AG08395 (cell line): ENCODE measurements at places on chromosomes 3 and 15.

GRCh38 chr15:73867956-73868355, 5.4 kb upstream of the TBC1D21 start:
- no peak for DNase-seq

DNA sequence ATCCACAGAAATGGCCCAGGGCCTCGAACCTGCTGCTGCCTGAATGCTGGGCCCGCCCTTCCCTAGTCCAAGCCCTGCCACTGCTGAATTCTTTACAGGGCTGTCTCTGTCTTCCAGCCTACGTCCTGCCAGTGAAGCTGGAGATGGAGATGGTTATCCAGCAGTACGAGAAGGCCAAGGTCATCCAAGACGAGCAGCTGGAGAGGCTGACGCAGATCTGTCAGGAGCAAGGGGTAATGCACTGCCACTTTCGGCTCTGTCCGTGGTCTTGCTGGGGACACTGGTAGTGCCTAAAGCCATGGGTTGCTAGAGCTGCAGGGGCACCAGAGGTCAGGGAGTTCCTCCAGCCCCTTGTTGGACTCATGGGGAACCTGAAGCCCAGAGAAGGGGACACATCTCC, 115.7 kb downstream of the TMEM266 start:
- no peak for DNase-seq

- DNase-seq, result no peak
These were observed 481 bp upstream of the ECE2 start for GRCh38 chr3:184275381-184275701.

GRCh38 chr15:32829436-32829835, 111.6 kb downstream of the GREM1 start:
- no peak for DNase-seq

- DNase-seq, result no peak
These were observed 980 bp downstream of the PARP9 start for GRCh38 chr3:122562923-122563716.

GRCh38 chr15:94186770-94187331, 44.5 kb upstream of the MCTP2 start:
- no peak for DNase-seq

DNA sequence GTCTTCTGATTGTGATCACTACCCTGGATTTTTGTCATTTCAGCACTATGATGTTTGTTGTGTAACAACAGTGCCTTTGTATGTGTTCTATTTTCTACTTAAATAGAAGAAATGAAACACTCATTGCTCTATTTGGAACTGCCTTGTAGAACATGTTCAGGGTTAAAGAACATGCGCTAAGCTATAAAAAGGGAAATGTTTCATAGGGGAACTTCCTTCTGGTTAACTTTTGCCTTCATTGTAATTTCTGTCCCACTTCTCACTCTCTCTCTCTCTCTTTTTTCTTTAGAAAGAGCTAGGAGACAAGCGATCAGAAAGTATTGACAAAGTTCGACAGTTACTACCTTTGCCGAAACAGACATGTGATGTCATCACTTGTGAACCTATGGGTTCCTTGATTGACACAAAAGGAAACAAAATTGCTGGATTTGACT, at the start of gene P2RY12:
TSS of gene P2RY12 (minus strand) at position 13 of the 434 bp plus-strand sequence. CDS start 45,908 bp downstream, outside the sequence.
- no peak for DNase-seq

DNA sequence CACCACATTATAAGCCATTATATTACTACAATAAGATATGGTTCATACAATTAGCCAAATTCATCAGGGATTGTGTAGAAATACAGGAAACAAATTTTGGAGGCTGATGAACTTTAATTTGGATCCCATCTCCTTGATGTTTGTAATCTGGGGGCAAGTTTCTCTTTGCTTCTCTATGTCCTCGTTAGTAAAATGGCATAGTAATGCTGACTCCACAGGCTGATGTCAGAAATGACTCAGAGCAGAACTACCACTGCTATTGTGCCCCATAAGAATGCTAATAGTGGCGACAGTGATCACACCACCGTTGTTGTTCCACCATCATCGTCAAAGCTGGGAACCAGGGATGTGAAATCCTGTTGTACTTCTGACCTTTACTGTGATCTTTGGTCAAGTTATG, 722.3 kb upstream of the LMCD1 start:
- DNase-seq, result no peak

- no peak for DNase-seq
These were observed 26.8 kb downstream of the CMC1 start for GRCh38 chr3:28267984-28268849.
